ENCODE measurements at places on chromosomes 7 and 10. TPM values are rescaled to one million over a fixed set of nuclear protein-coding genes. Genes with fewer than 3 reads are reported as not detected.

- no peak overlapping the region for H3K27ac ChIP-seq
- H3K36me3 ChIP-seq, result peaks cover 3% of the 10 kb centered on the region
These were observed 171.7 kb downstream of the KIF20B start for GRCh38 chr10:89873055-89873454.

DNA sequence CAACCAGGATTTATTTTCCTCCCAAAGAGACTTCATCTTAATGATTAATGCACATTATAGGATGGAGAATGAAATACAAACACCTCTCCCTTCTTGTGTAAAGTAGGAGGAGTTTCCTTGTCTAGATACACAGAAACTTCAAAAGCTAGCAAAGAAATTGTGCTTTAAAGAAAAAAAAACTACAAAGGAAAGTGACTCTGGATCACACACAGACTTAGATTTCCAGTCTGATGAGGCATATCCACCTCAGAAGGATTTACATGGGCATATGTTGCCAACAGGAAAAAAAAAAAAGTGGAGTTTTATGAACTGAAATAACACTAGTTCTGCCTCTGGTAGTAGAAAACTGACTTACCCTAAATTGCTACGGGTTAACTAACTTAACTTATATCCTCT lies 449.6 kb downstream of the KCNMA1 start:
- no peaks in the 10 kb centered on the region for H3K27me3 ChIP-seq
- H3K27ac ChIP-seq, result no peak overlapping the region
- DNase-seq, result no peak
- H3K4me3 ChIP-seq, result no peak overlapping the region
- no peaks in the 10 kb centered on the region for H3K36me3 ChIP-seq

DNA sequence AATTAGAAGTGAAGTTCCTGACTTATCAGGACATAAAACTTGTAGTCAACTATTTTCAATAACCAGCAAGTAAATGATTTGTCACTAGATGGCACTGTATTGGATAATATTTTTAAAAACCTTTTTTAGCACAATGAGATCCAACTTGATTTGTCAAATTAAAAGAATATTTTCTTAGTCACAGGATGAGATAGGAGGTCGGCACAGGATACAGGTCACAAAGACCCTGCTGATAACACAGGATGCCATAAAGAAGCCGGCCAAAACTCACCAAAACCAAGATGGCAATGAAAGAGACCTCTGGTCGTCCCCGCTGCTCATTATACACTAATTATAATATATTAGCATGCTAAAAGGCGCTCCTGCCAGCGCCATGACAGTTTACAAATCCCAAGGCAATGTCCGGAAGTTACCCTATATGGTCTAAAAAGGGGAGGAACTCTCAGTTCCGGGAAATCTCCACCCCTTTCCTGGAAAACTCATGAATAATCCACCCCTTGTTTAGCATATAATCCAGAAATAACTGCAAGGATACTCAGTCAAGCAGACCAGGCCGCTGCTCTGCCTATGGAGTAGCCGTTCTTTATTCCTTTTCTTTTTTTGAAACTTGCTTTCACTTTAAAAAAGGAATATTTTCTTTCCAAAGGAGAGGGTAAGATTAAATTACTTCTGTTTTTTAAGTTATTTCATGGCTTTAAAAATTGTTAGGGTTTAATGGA lies 255.7 kb upstream of the MKLN1 start:
- no peak overlapping the region for H3K4me3 ChIP-seq
- H3K27ac ChIP-seq, result no peak overlapping the region
- H3K36me3 ChIP-seq, result peaks cover 3% of the 10 kb centered on the region
- no peaks in the 10 kb centered on the region for H3K27me3 ChIP-seq
- peaks cover 6% of the 10 kb centered on the region for H3K4me1 ChIP-seq
- DNase-seq, result no peak

DNA sequence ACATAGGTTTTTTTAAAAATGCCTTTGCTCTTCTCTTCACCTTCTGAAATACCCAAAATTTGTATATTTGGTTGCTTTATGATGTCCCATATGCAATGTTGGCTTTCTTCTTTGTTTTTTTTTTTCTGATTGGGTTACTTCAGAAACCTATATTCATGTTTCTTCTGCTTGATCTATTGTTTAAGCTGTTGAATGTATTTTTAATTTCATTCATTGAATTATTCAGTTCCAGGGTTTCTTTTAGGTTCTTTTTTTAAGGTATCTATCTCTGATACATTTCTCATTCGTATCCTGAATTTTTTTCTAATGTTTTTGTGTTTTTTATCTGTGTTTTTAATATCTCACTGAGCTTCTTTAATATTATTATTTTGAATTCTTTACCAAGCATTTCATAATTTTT lies 221.0 kb upstream of the MTPN start:
- no peak overlapping the region for H3K4me3 ChIP-seq
- H3K36me3 ChIP-seq, result no peaks in the 10 kb centered on the region
- no peaks in the 10 kb centered on the region for H3K27me3 ChIP-seq
- no peak for DNase-seq
- no peaks in the 10 kb centered on the region for H3K4me1 ChIP-seq
- no peak overlapping the region for H3K27ac ChIP-seq

Gene SLC26A5
- 0.57 TPM for total RNA-seq

Gene XPNPEP1
- total RNA-seq, result 68.9 TPM

Gene CYP2E1
- 4.6 TPM for total RNA-seq

Gene SMKR1
- not detected for total RNA-seq
